AG10803 (cell line): ENCODE measurements at places on chromosomes 5 and 9.
A peak's percentile ranks its signal among the peaks of the same experiment; 100 is the strongest.

GRCh38 chr9:126625329-126626126, 11.8 kb downstream of the LMX1B start:
- no peak for DNase-seq

DNA sequence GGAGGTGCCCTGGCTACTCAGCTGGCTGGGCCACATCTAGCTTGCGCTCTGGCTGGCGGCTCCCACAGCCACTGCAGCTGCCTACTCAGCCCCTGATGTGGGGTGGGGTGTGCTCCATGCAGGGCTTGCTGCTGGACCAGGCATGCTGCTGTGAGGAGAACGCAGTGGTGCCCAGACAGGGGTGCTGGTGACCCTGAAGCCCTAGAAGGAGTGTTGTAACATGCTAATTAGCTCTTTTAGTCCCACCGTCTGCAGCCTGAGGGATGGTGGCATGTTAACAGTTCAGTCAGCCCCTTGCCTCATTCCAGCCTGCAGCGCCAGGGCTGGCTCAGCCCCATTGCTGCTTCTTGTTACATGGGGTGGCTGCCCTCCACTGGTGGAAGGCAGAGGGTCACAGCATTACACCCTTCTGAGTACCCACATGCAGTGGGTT, 642.3 kb downstream of the DMRTA1 start:
- peak; percentile 1 for DNase-seq

DNA sequence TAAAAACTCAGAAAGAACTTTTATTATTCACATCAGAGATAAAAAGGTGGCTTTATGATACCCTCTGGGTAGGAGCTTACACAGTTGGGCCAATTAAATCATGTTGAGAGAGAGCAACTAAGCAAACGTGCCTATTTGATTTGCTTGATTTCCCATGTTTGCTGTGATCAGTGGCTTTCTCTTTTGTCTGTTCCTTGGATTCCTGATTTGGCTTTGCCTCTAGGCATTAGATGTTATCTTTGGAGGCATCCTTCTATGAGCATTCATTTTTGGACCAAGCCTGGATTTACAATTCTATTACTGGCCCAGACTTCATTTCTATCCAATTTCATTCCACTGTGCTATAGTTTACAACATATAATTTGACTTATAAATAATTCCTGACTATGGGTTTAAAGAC, 35.9 kb downstream of the VCAN start:
- no peak for DNase-seq

- DNase-seq: no peak
These were observed 43.2 kb upstream of the PIK3R1 start for GRCh38 chr5:68172314-68172713.

DNA sequence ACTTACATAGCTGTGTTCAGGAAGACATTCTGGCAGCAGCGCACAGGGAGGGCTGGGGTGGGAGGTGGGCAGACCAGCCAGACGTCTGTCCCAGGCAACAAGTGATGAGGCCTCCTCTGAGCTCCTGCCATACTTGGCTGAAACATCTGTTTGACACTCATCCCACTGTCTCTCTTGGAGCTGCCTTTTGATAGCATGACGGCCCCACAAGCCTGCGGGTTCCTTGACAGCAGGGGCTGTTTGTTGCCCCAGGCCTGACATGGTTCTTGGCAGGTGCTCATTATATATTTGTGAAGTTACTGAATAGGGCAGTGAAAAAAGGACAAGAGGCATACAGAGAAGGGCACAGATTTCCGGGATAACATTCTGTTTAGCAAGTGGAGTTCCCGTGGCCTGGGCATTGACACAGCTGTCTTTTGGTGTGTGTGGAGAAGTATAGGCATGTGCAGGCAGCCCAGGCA, 22.2 kb upstream of the B4GALT1 start:
- DNase-seq: peak; percentile 41

- DNase-seq: no peak
These were observed 37.0 kb upstream of the PIK3R1 start for GRCh38 chr5:68178579-68178978.

GRCh38 chr5:122965111-122965510, 71.4 kb downstream of the PPIC start:
- no peak for DNase-seq

GRCh38 chr9:69193685-69194032, 19.6 kb downstream of the TJP2 start:
- DNase-seq: no peak

GRCh38 chr9:87445646-87446045, 52.0 kb upstream of the DAPK1 start:
- DNase-seq: peak; percentile 5

DNA sequence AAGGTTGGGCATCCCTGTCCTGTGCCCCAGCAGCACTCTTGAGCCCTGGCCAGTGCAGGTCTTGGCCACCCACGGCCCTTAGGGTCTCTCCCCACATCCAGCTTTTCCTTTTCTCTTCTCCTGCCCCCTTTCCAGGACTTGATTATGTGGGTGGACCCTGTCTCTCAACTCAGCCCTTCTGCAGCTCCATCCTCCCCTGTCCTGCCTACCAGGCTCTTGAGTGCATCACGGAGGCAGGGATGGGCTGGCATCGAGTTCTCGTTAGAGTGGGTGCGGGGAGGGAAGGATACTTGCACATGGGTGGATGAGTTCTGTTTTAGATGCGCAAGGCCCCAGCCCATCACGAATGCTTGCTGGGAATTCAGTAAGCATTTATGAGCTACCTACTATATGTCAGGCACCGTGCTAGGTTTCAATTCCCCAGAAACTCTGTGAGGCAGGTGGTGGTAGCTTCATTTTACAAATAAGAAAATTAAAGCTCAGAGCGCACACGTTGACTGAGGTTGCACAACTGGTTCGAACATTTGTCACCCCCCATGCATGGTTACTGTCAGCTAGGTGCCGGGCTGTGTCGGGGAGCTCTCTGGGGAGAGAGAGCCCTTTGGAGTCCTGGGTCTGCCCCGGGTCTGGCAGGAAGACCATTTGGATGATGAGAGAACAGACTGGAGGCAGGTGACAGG, 144.6 kb upstream of the PITX1 start:
- DNase-seq: no peak

- DNase-seq: no peak
These were observed 559.0 kb upstream of the FTMT start for GRCh38 chr5:121292664-121293063.

- peak; percentile 74 for DNase-seq
These were observed 48.0 kb downstream of the SHLD3 start for GRCh38 chr5:65672796-65673195.

GRCh38 chr5:160960592-160960991, 108.6 kb upstream of the ATP10B start:
- DNase-seq: no peak
